Chondrocyte (in vitro differentiated cells): ENCODE measurements at places on chromosomes 4 and X. TPM values are rescaled to one million over a fixed set of nuclear protein-coding genes. Genes with fewer than 3 reads are reported as not detected.

The GLRA2 gene
- not detected in 3 replicates for total RNA-seq

The CT45A3 gene
- not detected in 3 replicates for total RNA-seq

The PLK4 gene
- total RNA-seq, result 3.1 to 6.8 TPM (median 3.1 TPM) in 3 replicates

GRCh38 chr4:2809610-2810180 lies 16.8 kb downstream of the SH3BP2 start:
- H3K4me1 ChIP-seq, result peaks cover 50% of the 10 kb centered on the region
- H3K27ac ChIP-seq, result no peak overlapping the region
- peaks cover 5% of the 10 kb centered on the region for H3K36me3 ChIP-seq
- H3K27me3 ChIP-seq, result no peaks in the 10 kb centered on the region
- no peak for DNase-seq

DNA sequence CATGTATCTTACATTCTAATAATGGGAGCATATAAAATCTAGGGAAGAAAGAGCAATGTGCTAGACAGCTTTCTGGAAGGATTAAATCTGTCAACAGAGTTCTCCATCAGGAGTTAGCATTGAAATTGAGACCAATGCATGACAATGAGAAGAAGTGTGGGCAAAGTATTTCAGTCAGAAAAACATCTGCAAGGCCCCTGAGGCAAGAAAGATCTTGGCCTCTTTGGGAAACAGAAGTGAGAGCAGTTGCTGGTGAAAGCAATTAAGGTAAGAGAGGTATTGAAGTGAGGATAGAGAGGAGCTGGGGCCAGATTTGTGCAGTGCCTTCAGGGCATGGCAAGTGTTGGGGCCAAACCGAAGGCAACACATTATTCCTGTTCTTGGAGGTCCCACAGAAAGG lies 999.1 kb downstream of the STPG2 start:
- no peaks in the 10 kb centered on the region for H3K27me3 ChIP-seq
- no peaks in the 10 kb centered on the region for H3K4me1 ChIP-seq
- no peak for DNase-seq
- H3K36me3 ChIP-seq, result no peaks in the 10 kb centered on the region
- no peak overlapping the region for H3K4me3 ChIP-seq
